T47D (cell line): ENCODE measurements at places on chromosomes 1 and 21.

DNA sequence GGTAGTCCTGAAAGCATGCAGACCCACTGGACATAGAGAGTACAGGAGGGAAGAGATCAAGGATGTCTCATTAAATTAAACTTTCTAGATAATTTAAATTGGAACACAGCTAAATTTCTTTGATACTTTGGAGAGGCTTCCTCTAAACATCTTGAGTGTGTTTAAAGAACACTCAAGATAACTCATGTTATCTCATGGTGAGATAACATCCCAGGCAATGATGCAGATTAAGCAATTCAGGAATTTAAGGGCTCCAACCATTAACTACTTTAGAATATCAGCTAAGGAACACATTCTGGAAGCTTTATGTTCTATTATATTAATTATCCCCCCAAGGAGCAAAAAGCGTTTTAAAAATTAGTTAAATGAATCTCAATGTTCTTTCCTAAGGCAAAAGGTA is 289.2 kb upstream of the RUNX1 start:
- no peak for DNase-seq

DNA sequence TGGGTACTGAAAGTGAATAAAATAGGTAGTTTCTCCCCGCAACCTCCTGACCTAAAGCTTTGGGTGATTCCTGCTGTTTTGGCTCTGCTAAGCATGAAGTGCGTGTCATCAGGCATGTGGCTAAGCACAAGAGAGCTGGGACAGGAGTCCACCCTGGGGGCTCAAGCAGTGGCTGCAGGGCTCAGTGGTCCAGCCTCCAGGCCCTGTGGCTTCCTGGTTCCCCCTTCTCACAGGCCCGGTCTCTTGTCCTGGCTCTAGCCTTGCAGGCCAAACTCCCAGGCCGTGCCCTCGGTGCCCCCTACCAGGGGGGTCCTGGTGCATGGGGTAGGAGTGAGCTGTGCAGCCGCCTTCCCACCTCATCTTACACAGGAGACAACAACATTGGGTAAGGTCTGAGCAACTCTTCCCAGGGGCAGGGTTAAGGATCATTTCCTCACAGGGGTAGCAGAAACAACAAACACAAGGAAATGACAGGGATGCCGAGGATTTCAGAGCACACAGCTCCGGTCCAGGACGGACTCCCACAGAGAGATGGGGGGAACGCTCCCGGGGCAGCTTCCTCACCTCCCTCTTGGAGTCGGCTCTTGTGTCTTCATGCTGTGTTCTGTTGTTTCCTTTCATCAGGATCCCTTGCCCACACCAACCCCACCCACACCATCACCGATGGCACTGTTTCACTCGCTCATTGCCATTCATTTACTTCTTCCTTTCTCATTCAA is 19.8 kb upstream of the SLC2A1 start:
- DNase-seq: no peak

DNA sequence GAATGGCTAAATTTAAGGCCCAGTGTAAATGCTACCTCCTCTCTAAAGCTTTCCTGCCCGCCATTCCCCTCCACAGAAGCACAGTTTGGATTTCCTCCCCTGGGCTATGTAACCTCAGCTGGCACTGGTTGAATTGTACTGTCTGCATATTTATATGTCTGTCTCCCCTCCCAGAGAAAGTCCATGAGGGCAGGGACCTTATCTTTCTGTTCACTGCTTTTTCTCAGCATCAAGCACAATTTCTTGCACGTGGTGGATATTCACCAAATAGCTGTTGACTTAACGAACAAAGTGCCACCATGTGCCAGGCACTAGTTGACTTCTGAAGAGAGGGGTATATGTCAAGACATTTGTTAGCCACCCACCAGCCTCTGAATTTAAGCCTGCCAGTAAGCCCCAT is 9.5 kb upstream of the PDIK1L start:
- no peak for DNase-seq

- no peak for DNase-seq
Observed at GRCh38 chr1:94646786-94647555, 105.4 kb upstream of the F3 start.

DNA sequence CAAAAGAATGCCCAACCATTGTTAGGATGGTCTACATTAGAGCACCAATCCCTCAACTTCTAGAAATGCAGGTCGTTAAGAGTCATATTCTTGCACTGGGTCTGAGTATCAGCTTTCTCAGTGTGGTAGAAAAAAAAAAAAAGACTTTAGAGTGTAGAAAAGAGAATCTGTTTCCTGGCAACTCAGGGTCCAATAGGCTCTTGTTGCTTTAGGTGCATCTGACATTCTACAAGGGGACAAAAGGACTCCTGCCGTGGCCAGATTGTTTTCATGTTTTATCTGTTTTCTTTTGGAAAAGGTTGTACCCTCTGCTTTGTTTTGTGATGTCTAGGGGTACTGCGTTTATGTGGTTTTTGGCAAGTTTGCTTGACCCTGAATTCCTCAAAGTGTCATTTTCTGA is 105.4 kb upstream of the KCNK2 start:
- DNase-seq: no peak

GRCh38 chr1:225987491-225988316 is 11.4 kb downstream of the SDE2 start:
- DNase-seq: no peak

GRCh38 chr1:31954607-31955283 is 16.6 kb upstream of the PTP4A2 start:
- DNase-seq: no peak
